ENCODE measurements at places on chromosomes 13 and 19. TPM values are rescaled to one million over a fixed set of nuclear protein-coding genes. Genes with fewer than 3 reads are reported as not detected.

The PNMA8B gene
- total RNA-seq, result 5.3 TPM

The CPB2 gene
- 0.44 TPM for total RNA-seq

The NCAN gene
- 13.8 TPM for total RNA-seq

DNA sequence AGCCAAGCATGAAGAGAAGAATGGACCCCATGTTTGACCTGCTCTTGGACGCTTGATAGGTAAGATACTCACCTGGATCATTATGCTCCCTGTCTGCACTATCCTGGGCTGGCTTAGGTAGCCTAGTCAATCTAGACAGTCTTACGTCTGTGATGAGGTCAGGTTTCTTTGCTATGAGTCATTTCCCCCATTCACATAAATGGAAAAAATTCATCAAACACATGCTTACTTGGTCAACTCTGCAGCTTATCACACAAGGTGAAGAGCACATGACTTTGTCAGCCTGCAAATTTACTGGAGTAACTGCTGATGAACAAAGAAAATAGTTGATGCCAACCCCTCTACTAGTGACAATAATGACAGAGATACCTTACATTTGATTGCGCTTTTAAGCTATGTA, 170.0 kb downstream of the NUFIP1 start:
- DNase-seq, result no peak

GRCh38 chr13:112078216-112078615, 11.3 kb downstream of the SOX1 start:
- no peak for DNase-seq

GRCh38 chr13:26600343-26600742, 42.9 kb downstream of the WASF3 start:
- no peak for DNase-seq
